ENCODE measurements at places on chromosomes 2 and 18.
A peak's percentile ranks its signal among the peaks of the same experiment; 100 is the strongest.

GRCh38 chr18:54775686-54776085 is 52.6 kb upstream of the RAB27B start:
- peak; percentile 41 for DNase-seq

DNA sequence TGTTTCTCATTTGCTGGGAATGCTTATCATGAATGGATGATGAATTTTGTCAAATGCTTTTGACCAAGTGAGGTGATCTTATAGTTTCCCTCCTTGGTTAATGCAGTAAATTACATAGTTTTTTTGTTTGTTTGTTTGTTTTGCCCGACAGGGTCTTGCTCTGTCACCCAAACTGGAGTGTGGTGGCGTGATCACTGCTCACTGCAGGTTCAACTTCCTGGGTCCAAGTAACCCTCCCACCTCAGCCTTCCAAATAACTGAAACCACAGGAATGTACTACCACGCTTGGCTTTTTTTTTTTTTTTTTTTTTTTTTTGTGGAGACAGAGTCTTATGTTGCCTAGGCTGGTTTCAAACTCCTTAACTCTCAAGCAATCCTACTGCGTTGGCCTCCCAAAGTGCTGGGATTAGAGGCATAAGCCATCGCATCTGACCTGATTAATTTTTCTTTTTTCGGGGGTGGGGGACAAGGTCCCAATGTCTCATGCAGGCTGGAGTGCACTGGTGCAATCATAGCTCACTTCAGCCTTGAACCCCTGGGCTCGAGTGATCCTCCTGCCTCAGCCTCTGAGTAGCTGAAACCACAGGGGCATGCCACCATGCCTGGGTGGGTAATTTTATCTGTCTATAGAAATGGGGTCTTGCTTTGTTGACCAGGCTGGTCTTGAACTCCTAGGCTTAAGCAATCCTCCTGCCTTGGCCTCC is 48.6 kb downstream of the SMAD2 start:
- peak; percentile 14 for DNase-seq

GRCh38 chr2:16303761-16304160 is 361.9 kb downstream of the CYRIA start:
- no peak for DNase-seq

- DNase-seq: no peak
These were observed 176.1 kb upstream of the TNP1 start for GRCh38 chr2:217035967-217036366.

DNA sequence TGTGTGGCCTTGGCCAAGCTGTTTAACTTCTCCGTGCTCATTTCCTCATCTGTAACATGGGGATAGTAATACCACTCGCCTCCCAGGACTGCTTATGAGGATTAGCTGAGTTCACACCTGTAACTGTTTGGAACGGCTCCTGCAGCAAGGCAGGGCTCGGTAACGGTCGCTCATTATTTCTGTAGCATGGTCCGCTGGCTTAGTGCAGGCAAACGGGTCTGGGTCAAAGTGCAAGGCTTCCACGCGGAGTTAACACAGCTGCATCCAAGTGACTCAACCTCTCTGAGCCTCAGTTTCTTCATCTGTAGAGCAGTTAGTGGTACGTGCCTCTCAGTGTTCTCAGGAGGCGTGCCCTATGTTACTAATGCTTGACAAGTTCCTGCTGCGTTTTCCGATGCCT is 94.3 kb upstream of the YWHAQ start:
- no peak for DNase-seq

DNA sequence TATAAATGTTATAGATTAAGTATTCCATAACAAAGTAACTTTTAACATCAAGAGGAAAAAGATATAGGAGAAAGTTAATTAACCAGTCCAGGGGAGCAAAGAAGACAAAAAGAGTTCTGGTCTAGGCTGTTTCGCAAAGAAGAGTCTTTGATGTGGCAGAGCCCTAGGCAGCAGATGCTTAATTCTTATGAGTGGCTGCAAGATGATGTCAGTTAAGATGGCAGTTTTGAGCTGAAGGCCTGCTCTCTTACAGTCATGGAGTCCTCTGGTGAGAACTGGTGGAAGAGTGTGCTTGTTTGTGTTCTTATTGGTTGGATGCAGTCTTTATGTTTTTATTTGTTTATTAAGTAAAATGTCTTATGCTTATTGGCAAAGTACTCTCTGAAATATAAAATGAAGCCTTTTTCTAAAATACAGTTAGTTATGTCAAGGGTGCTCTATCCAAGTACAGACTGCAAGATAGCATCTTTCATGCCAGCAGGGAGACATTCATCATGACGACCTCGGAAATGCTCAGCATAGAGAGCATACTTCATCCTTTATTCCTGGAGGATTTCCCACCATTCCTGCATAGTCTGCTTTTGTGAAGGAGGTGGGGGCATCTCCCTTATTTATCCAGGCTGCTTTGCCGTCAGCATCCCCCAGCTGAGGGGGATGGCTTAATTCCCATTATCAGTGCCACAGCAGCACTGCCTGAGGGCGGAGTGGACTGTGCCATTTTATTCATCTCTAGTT is 38.9 kb upstream of the SERPINE2 start:
- DNase-seq: no peak

- no peak for DNase-seq
These were observed 199.9 kb upstream of the PKDCC start for GRCh38 chr2:41847744-41848441.

- DNase-seq: no peak
These were observed 95.9 kb upstream of the SCG2 start for GRCh38 chr2:223697892-223698645.

DNA sequence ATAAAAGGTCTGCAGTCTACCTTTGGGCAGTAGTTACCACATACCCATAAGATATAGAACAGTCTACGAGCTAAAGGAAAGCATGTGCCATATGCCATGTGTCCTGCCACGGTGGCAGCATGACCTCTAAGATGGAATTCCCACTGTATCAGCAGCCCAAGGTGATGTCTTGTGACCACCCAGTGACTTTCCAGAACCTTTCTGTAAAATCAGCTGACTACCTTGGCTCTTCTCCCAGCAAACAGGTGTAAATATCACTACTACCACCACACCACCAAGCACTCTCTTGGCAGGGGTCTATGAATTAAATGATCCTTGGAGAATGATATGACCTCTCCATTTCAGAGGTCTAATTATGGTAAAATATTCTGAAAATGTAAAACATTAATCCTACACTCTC is 99.6 kb downstream of the METTL8 start:
- DNase-seq: no peak

- no peak for DNase-seq
These were observed 136.7 kb downstream of the SH3BP4 start for GRCh38 chr2:235088496-235088921.

DNA sequence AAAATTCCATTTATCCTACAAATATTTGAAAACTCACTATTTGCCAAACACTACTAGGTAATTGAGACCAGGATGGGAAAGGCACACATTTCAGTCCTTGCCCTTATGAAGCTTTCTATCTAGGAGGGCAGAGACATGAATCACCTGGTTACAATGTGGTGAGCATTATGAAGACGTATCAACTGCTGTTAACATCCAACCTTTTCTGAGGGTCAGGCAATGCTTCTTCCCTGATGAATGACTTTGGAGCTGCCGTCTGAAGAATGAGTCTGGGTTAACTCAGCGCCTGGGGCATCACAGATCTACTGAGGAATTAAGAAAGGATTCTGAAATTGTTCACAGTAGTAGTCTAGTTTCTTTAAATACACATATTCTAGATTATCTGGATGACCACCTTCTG is 62.1 kb upstream of the NOSTRIN start:
- DNase-seq: no peak

- peak; percentile 14 for DNase-seq
These were observed 629.9 kb downstream of the NRXN1 start for GRCh38 chr2:50401772-50402653.

DNA sequence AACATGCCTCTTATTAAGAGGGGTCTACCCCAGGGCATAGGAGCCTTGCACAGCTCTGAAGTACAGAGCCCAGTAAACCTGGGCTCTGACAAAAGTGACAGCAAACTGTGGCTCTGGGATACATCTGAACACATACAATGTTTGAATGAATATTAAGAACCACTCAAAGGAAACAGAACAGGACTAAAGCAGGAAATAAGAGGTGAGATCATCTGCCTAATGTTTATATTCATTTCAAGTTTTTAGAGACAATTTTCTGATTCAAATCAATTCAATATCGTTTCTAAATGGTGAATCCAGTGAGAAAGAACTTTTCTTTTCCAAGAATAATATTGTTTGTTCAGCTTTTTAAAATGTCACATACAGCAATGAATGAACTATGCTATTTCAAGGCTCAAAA is 136.7 kb upstream of the CAVIN2 start:
- no peak for DNase-seq

DNA sequence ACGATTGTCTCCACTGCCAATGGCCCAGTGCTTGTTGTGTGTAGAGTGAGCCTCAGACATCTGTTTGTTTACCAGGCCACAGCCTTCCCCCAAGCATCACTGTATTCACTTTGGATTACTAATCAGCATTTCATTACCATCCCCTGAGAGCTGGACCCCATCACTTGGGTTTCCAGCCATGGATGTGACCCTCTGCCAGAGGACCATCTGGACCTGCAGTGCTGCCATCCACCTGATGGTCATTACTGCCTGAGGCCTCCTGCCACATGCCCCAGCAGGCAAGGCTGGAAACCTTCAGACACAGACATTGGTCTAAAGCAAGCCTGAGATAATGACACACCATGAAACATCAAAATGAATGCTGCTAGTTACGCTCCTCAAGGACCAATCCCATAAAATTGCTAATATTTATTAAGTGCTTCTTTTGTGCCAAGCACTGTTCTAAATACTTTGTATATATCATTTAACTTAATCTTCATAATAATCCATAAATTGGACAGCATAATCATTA is 2096.3 kb upstream of the CELF4 start:
- no peak for DNase-seq

- no peak for DNase-seq
These were observed 9.8 kb downstream of the MYOM1 start for GRCh38 chr18:3209859-3210569.

Measured in AG08396 (cell line).